ENCODE measurements at places on chromosomes 6 and 20.
A peak's percentile ranks its signal among the peaks of the same experiment; 100 is the strongest.

DNA sequence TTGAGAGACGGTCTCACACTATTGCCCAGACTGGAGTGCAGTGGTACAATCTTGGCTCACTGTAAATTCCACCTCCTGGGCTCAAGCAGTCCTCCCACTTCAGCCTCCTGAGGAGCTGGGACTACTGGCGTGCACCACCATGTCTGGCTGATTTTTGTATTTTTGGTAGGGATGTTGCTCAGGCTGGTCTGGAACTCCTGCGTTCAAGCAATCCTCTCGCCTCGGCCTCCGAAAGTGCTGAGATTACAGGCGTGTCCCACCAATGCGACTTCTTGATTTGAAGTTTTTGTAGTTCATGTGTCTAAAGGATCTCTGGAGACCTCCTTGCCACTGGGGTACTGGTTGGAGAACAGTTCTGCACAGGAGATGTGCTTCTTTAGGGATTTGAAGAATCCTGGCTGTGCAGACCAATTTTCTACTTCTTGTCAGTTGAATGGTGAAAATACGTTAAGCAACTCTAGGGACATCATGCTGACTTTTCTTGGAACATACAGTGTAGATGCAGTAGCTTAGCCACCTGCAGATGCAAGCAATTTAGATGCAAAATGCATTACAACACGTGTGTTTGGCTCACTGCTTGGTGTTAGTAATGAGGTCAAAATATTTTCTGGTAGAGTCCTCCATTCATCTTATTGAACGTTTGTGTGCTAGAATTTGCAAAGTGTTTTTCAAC, 28.2 kb downstream of the SYTL3 start:
- no peak for DNase-seq

DNA sequence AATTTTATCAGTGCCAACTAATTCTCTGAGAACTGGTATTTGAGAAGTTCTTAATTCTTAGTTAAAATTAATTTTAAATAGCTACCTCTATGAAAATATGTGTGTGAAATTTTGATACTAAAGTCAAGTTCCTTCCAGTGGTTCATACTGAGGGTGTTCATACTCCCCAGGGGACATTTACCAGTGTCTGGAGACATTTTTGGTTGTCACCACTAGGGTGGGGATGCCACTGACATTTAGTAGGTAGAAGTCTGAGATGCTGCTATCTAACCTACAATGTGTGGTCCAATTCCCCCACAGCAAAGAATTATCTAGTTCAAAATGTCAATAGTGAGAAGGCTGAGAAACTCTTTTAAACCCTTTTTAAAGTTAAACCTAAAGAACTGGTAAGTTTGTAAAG, 463.8 kb downstream of the ADGRB3 start:
- no peak for DNase-seq

GRCh38 chr6:133501675-133502270, 260.6 kb downstream of the EYA4 start:
- DNase-seq: no peak

GRCh38 chr6:84062519-84063154, 29.1 kb downstream of the MRAP2 start:
- DNase-seq: no peak

GRCh38 chr6:20575125-20575524, 40.9 kb downstream of the CDKAL1 start:
- DNase-seq: no peak

DNA sequence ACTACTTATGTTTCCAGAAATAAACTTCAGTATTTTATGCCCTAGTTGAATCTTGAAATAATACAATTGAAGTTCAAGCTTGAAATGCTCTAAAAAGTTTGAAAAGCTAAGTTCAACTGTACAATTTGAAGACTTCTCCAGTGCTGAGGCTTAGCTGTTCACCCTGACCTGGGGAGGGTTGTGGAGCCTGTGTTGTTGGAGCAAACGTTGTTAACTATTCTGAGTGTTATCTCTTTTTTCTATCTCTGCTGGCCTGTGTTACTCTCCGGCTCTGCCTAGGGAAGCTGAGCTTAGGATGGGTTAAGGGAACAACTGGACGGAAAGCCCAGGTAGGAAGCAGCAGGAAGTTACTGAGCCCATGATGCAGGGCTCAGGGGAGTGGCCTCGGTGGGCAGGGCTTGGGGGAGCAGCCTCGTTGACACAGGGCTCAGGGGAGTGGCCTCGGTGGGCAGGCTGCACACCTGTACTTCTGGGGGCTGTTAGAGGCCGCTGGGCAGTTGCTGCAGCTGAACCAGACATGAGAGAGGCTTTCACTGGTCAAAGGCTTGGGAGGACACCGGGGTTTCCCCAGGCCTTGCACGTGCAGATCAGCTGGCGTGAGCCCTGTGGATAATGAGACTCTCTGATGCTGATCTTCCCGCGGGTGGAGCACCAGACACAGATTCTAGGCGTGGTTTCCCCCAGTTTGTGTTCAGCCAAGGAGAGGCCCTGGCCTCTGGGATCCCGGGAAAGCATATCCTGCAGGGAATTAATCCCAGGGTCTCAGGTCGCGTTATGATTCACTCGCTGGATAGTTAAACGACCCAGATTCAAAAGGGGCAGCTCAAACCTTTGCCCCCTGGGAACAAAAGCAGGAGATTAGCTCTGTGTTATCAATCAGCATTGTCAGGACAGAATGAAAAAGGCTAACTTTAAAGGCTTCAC, 58.9 kb downstream of the ERMARD start:
- no peak for DNase-seq

GRCh38 chr6:73299151-73299971, 36.4 kb upstream of the KHDC1 start:
- no peak for DNase-seq

DNA sequence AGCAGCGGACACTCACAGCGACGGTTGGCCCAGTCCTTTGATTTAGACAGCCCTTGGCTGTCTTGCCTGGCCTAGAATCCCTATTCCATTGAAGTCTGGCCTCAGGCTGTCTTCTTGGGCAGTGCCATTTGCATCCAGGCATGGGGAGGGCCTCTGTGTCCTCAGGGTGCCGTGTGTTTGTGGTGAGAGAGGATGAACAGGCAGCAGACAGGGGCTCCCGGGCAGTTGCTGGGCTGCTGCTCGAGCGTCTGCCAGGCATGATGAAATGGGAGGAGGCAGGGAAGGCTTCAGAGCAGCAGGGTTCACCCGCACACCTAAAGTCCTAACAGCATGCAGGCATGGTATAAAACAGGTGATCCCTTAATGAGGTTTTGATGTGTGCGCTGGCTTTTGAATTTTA, 126.9 kb downstream of the SOBP start:
- no peak for DNase-seq

- DNase-seq: no peak
Observed at GRCh38 chr6:141218583-141218982, 914.1 kb upstream of the GJE1 start.

DNA sequence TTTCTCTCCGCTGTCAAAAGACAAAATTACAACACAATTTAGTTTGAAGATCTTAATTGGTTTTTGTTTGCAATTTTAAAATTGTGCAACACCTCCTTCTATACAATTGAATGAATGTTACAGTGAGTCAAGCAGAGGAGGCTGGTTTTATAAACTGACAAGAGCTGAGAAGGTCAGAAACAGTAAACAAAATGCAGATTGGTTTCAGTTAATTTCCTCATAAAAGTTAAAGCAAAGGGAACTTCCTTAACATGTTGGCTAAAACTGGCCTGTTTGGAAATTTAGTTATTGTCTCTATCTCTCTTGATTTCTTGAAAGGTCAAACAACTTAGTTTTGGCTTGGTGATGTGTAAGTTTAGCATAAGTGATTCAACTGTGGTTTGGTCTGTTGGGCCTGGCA, 22.2 kb downstream of the KHDC1L start:
- DNase-seq: no peak

DNA sequence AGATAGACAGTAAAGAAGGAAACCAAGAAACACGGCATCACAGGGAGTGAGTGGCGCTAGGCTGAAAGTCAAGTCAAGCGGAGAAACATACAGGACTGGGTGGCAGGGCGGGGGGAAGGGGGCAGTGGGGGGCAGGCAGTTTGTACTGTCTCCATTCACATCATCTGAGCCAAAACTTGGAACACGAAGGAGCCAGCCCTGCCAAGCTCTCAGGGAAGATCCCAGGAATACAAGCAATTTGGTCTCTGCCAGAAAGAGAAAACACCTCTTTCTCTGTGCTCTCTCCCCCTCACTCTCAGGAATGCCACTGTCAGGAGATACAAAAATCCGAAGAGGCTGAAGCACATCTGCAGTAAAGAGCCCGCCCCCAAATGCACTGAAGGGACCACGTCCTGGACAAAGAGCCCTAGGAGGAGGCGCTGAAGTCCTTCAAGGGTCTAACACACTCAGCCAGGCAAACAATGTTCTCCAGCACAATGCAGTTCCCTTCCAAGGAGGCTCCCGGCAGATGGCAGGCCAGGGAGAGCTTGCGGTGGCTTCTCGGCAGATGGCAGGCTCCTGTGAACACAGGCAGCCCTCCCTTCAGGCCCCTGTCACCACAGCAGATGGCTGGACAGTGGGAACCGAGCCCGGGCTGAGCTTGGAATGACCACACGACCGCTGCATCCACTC, 90.0 kb downstream of the ATP9A start:
- DNase-seq: peak; percentile 97

GRCh38 chr20:5845681-5846615, 95.7 kb downstream of the SHLD1 start:
- DNase-seq: peak; percentile 16

DNA sequence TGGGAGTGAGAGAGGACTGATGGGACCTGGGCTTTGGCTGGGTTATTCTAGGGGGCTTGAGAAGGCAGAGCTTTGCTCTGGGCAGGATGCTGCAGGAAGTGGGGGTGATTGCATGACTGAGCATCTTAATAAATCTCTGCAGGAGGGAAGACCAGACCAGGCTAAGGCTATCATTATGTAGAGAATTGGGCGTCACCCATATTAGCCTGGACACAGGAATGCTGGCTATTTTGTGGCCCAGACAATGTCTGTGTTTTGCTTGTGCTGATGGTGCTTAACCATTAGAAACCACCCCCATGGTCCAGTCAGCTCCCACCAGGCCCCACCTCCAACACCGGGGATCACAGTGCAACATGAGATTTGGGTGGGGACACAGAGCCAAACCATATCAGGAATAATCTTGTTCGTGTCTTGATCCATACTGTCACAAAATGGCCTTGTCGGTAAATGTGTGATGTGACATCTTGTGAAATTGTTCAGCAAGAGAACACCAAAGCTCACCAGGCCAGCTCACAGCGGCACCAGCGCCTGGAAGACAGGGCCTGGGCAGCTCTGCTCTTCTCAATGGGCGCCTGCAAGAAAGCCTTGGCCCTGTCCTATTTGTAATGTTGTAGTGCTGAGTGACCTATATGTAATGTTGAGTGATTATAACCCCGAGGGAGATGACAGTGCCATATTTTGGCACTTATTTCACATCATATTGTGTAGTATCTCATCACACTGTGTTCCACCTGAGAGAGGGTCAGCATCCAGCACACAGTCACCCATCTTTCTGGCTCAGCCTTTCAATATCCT, 211.8 kb downstream of the QKI start:
- DNase-seq: no peak

DNA sequence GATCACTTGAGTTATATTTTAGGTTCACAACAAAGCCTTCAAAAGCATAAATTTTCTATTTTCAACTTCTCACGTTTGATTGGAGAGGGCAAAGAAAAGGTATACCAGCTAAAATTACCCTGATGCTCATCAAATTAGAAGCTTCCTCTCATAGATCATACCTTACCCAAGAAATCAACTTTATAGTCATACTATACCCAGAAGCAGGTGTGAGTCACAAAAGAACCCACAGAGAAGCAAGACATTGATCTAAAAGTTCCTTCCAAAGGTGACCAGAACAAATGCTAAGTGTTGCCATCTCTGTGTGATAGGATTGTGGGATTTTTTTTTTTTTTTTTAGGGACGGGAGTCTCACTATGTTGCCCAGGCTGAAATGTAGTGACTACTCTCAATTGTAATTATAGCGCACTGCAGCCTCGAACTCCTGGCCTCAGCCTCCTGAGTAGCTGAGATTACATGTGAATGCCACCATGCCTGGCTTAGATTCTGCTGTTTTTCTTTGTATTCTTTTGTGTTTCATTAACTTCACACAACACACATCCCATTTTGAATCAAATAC, 3.3 kb downstream of the EIF2S2 start:
- no peak for DNase-seq

DNA sequence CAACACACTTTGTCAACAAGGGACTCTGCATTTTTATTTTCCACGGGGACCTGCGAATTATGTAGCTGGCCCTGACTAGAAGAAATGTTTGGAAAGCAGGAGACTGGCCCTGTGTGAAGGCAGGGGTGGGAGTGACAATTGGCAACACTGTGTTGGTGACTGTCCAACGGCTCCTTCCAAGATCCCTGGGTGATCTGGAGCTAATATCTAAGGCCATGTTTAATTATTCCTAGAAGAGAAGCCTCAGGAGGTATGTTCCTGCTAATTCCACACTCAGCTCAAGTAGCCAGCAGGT, 13.7 kb downstream of the SLC22A23 start:
- no peak for DNase-seq

- no peak for DNase-seq
Observed at GRCh38 chr6:3324262-3324942, 65.7 kb downstream of the PSMG4 start.

DNA sequence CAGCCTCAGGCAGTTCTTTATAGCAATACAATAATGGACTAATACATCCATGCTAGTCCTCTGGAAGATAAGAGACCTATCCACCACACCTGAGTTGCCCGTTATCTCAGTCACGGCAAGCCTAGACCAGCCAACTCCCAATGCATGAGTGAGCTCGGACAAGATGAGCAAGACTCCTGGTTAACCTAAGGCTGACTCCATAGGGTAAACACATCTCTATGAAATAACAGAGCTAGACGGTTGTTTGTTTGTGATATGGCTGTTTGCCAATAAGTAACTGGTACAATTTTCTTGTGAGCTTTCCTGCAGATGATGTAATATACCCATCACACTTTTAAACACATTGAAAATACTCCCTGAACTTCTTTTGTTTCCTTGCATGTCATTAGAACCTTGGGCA, 70.6 kb upstream of the PHACTR1 start:
- DNase-seq: no peak

GRCh38 chr6:4774715-4775493, 1.3 kb upstream of the CDYL start:
- DNase-seq: no peak

DNA sequence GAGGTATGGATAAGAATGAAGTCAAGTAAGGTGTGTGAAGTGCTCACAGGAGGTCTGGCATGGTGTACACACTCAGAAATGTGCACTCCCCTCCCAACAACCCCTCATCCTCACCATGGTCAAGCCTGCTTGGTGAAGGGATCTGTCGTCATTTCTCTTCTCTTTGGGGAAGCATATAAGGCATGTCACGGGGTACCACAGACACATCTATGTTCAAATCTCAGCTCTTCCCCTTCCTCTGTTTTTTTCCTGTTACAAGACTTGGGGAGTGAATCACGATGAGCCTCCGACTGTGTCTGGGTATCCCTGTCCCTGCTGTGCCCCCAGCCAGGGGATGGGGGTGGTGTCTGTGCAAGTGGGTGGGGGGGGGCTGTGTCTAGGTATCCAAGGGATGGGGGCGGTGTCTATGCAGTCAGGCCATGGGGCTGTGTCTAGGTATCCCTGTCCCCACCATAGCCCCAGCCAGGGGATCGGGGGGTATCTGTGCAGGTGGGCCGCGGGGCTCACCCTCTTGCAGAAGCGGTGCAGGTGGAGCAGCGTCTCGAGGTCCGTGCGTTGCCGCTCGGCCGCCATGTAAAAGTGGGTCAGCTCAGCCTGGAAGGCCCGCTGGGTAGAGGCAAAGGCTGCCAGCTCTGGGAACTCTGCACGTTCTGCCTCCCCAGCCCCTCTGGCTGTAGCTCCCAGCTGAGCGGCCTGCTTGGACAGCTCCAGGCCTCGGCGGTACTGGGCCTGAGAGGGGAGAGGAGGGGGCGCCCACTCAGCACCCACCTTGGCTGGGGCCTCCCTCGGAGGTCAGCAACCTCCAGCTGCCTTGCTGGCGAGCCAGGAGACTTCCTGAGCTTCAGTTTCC, 43.6 kb downstream of the KIAA1755 start:
- DNase-seq: no peak

Measured in cerebellar nuclear complex (tissue), 1 donor.